ENCODE measurements at places on chromosomes 13 and 19.

- no peak for DNase-seq
Measured at GRCh38 chr19:39818626-39819097, 15.3 kb downstream of the DYRK1B start.

DNA sequence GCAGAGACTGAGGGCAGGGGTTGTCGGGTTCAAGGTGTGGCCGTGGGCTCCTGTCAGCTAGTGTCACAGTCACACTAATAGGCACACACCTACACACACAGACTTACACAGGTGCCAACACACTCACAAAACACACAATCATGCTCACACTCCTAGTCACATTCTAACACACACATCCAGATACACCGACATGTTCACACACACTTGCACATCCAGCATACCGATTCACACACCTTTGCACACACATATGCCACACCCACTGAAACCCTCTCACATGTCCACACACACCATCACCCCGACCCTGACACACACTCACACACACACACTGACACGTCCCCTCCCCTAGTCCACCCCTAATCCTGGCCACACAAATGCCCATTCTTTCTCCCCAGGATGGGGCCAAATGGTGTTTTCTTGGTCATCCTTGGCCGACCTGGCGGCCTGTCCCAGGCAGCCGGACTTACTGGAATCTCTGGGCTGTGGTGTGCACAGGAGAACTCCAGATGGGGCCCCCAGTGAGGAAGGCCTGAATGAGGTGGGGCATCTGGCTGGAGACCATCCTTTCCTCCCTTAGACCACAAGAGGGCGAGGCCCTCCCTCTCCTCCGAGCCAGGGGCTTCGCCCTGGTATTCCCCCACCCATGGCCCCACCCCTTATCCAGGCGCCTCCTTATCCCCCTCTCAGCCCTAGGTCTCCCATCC is 19.1 kb upstream of the PNMA8B start:
- no peak for DNase-seq

GRCh38 chr19:8194528-8195267 is 14.5 kb upstream of the CERS4 start:
- DNase-seq = no peak

GRCh38 chr13:44786756-44787155 is 202.5 kb downstream of the NUFIP1 start:
- no peak for DNase-seq

GRCh38 chr19:46022061-46022430 is 807 bp downstream of the PGLYRP1 start:
- no peak for DNase-seq

- DNase-seq = peak; percentile 47
Measured at GRCh38 chr19:6753178-6754031, 13.8 kb downstream of the SH2D3A start.

- no peak for DNase-seq
Measured at GRCh38 chr19:47243364-47243775, 12.4 kb upstream of the BBC3 start.

DNA sequence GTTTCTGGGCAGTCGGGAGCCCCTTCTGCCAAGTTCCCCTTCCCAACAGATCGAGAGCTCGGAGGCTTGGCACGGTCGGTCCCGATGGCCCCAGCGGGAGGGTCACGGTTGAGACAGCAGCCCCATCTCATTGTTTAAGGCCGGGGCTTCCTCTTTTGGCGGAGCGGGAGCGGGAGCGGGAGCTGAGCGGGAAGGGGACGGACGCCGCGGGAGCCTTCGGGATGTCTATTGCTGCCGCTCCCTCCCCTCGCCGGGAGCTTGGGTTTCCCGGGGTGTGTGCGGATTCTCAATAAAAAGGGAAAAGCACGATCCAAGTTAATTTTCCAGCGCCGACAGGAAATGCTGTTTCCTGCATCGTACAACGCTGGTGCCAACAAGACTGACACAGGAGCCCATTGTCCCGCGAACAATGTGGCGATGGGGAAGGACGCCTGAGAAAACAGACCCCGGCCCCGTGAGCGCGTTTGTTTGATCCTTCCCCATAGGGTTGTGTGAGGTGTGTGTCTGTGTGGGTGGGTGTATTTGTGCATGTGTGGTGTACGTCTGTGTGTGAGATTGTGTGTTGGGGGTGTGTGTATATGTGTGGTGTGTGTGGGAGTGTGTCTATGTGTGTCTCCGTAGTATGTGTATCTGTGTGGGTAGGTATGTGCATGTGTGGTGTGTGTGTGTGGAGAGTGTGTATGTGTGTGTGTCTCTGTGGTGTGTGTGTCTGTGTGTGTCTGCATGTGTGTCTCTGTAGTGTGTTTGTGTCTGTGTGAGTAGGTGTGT is 36.3 kb upstream of the FLT1 start:
- DNase-seq = no peak

- no peak for DNase-seq
Measured at GRCh38 chr19:46299004-46299509, 2.2 kb downstream of the HIF3A start.

GRCh38 chr19:14525729-14526128 is 3.7 kb upstream of the TECR start:
- DNase-seq = no peak

GRCh38 chr13:113978741-113979481 is 5.0 kb upstream of the C13orf46 start:
- no peak for DNase-seq

GRCh38 chr13:59178344-59178743 is 985.4 kb downstream of the DIAPH3 start:
- no peak for DNase-seq
